ENCODE measurements at places on chromosomes 6 and 20. TPM values are rescaled to one million over a fixed set of nuclear protein-coding genes. Genes with fewer than 3 reads are reported as not detected.

VPS16 gene
- 42.3 TPM for total RNA-seq

GPX5 gene
- not detected for total RNA-seq

MAFB gene
- 3.4 TPM for total RNA-seq

BTNL2 gene
- not detected for total RNA-seq

SRSF6 gene
- 31.9 TPM for total RNA-seq

SYCP2 gene
- total RNA-seq, result 0.49 TPM

PLCB1 gene
- total RNA-seq, result 33.4 TPM

NDUFAF4 gene
- total RNA-seq, result 9.3 TPM

NKX2-4 gene
- total RNA-seq, result not detected

TBXT gene
- total RNA-seq, result not detected

SLC16A10 gene
- not detected for total RNA-seq

FKBP5 gene
- total RNA-seq, result 30.3 TPM

FAXC gene
- total RNA-seq, result 0.81 TPM

TRIM40 gene
- not detected for total RNA-seq

ZNF165 gene
- total RNA-seq, result 0.16 TPM

BMP2 gene
- 13.8 TPM for total RNA-seq

LST1 gene
- 0.32 TPM for total RNA-seq

NRSN1 gene
- not detected for total RNA-seq

COX7A2 gene
- 74.9 TPM for total RNA-seq

BHLHE23 gene
- not detected for total RNA-seq

POU5F1 gene
- 0.19 TPM for total RNA-seq

SIRPD gene
- not detected for total RNA-seq

OR12D2 gene
- total RNA-seq, result not detected

RIPOR2 gene
- 1.1 TPM for total RNA-seq

SCRT2 gene
- not detected for total RNA-seq

GJA10 gene
- total RNA-seq, result not detected

SMIM8 gene
- total RNA-seq, result 3.6 TPM

DYNLT2 gene
- total RNA-seq, result 0.88 TPM

MATN4 gene
- total RNA-seq, result 0.06 TPM

FOXS1 gene
- total RNA-seq, result 0.25 TPM

BCLAF1 gene
- total RNA-seq, result 150 TPM

DZANK1 gene
- total RNA-seq, result 0.49 TPM

BIRC7 gene
- total RNA-seq, result not detected

F13A1 gene
- not detected for total RNA-seq

CLPSL2 gene
- total RNA-seq, result not detected

SLC25A27 gene
- 3.3 TPM for total RNA-seq

TFAP2D gene
- total RNA-seq, result not detected

PLCG1 gene
- 274 TPM for total RNA-seq

MYB gene
- not detected for total RNA-seq

BMP5 gene
- not detected for total RNA-seq
